ENCODE measurements at places on chromosomes 12 and 14. TPM values are rescaled to one million over a fixed set of nuclear protein-coding genes. Genes with fewer than 3 reads are reported as not detected.

STYK1 gene
- 2.6 TPM for total RNA-seq

RD3L gene
- not detected for total RNA-seq

APOF gene
- not detected for total RNA-seq

E2F7 gene
- 1.1 TPM for total RNA-seq

Measured in natural killer cell (primary cell).